ENCODE measurements at places on chromosomes 6 and 20.
A peak's percentile ranks its signal among the peaks of the same experiment; 100 is the strongest.

- no peak overlapping the region for H3K27ac ChIP-seq
- DNase-seq = no peak
- peaks cover 14% of the 10 kb centered on the region for H3K4me1 ChIP-seq
- H3K36me3 ChIP-seq = peaks cover 73% of the 10 kb centered on the region
Observed at GRCh38 chr6:111669326-111669725, 63.6 kb upstream of the TRAF3IP2 start.

DNA sequence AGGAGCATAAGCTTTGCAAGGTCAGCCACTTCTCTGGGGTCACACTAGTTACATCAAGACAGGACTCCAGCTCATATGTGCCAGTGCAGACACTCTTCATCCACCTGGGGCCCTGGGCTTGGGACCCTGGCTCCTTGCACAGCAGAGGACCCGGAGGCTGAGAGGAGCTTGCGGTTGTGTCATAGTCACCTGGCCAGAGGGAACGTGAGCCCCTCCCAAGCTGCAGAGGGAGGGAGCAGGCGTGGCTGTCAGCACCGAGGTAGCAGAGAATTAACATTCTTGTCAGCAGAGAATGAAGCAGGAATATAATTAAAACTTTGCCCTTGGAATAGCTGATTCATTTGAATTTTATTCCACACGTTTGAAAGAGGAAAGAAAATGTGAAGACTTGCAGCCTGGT lies 36.8 kb downstream of the BCAS4 start:
- no peaks in the 10 kb centered on the region for H3K36me3 ChIP-seq
- no peak overlapping the region for H3K4me3 ChIP-seq
- no peaks in the 10 kb centered on the region for H3K27me3 ChIP-seq
- H3K4me1 ChIP-seq = no peaks in the 10 kb centered on the region

GRCh38 chr6:138422861-138423260 lies 18.8 kb downstream of the HEBP2 start:
- peaks cover 19% of the 10 kb centered on the region for H3K36me3 ChIP-seq
- H3K4me3 ChIP-seq = no peak overlapping the region
- H3K4me1 ChIP-seq = peaks cover 9% of the 10 kb centered on the region
- no peak overlapping the region for H3K27ac ChIP-seq
- no peak for DNase-seq
- no peaks in the 10 kb centered on the region for H3K27me3 ChIP-seq

DNA sequence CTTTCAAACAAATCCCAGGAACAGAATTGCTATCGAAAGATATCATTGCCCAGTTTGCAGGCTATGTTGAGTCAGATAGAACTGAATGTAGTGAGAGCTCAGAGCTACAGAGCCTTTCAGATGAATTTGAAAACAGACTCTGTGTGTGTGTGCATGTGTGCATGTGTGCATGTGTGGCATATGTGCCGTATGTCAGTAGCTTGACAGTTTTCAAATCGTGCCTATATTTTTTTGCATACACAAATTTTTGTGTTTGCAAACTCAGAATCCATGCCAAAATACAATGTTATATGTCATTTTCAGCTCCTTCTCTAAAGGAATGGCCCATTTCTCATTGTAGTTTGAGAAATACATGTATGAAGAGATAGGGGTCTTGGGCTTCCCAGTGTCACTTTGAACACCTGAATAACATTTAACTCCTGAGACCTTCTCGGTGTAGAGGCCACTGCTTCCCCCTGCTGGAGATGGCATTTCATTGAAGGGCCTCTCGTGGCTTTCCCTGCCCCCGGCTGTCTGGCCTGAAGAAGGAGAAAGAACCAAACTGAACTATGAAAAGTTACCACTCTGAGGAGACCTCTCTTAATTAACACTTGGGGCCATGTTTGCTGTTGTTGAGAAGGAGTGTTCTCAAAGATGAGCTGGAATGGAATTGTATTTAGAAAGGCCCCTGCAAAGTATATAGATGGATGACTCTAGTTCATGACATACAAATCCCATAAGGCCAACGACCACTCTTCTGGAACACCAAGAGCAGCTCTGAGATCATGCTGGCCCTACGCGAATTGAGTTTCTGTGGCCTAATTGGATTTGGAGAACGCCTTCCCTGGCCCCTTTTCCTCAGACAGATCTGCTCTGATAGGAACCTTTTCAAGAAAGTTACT lies 58.7 kb downstream of the VAPB start:
- H3K4me1 ChIP-seq = peaks cover 2% of the 10 kb centered on the region
- H3K27me3 ChIP-seq = no peaks in the 10 kb centered on the region
- DNase-seq = peak; percentile 42
- H3K36me3 ChIP-seq = peaks cover 66% of the 10 kb centered on the region

DNA sequence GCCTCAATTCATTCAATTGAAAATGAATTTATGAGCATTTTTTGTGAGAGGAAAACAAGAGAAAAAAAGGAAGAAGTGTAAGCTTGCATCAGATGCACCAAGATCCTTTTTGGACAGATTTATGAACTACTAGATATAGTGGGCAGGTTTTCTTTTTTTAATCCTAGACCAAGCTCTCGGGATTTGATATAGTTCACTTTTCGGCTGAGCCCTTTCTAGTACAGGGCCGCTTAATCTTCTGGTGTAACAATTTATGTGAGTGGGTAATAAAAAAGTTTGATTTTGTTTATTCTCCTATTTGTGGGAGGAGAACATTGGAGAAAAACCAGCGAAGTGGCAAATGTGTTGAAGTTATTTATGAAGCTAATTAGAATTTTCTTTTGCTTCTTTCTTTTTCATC lies 538.0 kb downstream of the UTRN start:
- H3K4me3 ChIP-seq = no peak overlapping the region
- H3K36me3 ChIP-seq = peaks cover 48% of the 10 kb centered on the region
- H3K4me1 ChIP-seq = no peaks in the 10 kb centered on the region
- DNase-seq = no peak
- H3K27ac ChIP-seq = no peak overlapping the region
- H3K27me3 ChIP-seq = no peaks in the 10 kb centered on the region

GRCh38 chr20:38585404-38586180 lies 4.6 kb downstream of the ADIG start:
- no peaks in the 10 kb centered on the region for H3K27me3 ChIP-seq
- H3K4me1 ChIP-seq = peaks cover 2% of the 10 kb centered on the region
- H3K27ac ChIP-seq = no peak overlapping the region
- no peak for DNase-seq

- H3K36me3 ChIP-seq = no peaks in the 10 kb centered on the region
- H3K27me3 ChIP-seq = no peaks in the 10 kb centered on the region
- H3K4me1 ChIP-seq = no peaks in the 10 kb centered on the region
- DNase-seq = no peak
- no peak overlapping the region for H3K27ac ChIP-seq
Observed at GRCh38 chr20:48492015-48492714, 335.6 kb downstream of the PREX1 start.

- no peak for DNase-seq
- H3K4me3 ChIP-seq = no peak overlapping the region
- no peaks in the 10 kb centered on the region for H3K27me3 ChIP-seq
- peaks cover 9% of the 10 kb centered on the region for H3K4me1 ChIP-seq
- H3K36me3 ChIP-seq = no peaks in the 10 kb centered on the region
- no peak overlapping the region for H3K27ac ChIP-seq
Observed at GRCh38 chr6:92757925-92758324, 661.4 kb downstream of the EPHA7 start.

All from heart left ventricle (tissue), 16 donors.